DMS153 (cell line): ENCODE measurements at places on chromosomes 2 and 18.
A peak's percentile ranks its signal among the peaks of the same experiment; 100 is the strongest.

- peak; percentile 17 for DNase-seq
Observed at GRCh38 chr18:62485684-62486083, 37.1 kb upstream of the ZCCHC2 start.

DNA sequence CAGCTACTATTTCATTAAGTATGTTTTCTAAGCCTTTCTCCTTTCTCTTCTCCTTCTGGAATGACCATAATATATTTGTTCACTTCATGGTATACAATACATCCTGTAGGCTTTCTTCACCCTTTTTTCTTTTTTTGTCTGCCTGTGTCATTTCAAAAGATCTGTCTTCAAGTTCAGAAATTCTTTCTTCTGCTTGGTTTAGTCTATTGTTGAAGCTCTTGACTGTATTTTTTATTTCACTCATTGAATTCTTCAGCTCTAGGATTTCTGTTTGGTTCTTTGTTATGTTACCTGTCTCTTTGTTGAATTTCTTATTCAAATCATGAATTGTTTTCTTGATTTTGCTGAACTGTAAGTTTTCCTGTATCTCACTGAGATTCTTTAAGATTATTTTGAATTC is 109.9 kb downstream of the TMEM131 start:
- DNase-seq = no peak

DNA sequence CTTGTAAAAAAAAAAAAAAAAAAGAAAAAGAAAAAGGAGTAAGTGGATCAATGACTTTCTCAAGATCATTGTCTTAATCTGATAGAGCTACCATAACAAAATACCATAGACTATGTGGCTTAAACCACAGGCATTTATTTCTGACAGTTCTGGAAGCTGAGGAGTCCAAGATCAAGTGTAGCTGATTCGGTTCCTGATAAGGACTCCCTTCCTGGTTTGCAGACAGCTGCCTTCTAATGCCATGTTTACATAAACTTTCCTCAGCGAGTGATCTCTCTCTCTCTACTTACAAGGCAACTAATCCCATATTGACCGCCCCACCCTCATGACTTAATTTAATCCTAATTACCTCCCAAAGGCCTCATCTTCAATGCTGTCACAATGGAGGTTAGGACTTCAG is 36.5 kb upstream of the SIX2 start:
- DNase-seq = no peak

DNA sequence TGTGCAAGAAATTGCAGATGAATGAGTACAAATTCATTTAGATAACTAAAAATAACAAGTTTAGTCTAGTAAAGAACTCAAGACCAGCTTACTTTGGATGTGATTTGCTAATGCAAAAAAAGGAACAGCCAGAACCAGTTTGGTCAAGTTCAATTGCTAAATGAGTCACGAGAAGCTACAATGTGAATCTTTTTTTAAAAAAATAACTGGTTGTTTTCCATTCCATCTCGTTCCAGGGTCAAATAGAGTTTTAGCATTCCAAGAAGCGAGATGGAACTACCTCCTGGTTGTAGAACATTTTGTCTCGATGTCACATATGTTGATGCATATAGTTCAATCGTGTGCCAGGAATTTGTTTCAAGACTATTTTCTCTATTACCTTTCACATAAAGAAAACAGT is 65.0 kb upstream of the IKZF2 start:
- DNase-seq = no peak

DNA sequence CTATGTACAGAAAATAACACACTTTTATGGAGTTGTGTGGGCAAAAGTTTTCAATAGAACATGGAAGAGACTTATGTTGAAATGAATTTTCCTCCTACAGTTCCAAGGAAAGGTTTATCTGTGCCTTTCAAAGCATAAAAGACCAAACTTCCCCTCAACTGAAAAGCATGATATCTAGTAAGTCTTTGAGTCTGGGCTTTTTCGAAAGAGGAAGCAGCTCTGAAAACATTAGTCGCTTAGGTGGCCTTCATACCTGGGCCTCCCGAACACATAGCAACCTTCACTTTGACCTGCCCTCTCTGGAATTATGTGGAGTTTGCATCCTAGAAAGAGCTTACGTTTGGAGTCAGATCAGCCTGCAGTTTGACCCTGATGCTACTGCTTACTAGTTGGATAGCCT is 4.8 kb upstream of the CAPN14 start:
- DNase-seq = no peak

- no peak for DNase-seq
Observed at GRCh38 chr2:199342334-199342733, 115.4 kb downstream of the SATB2 start.

DNA sequence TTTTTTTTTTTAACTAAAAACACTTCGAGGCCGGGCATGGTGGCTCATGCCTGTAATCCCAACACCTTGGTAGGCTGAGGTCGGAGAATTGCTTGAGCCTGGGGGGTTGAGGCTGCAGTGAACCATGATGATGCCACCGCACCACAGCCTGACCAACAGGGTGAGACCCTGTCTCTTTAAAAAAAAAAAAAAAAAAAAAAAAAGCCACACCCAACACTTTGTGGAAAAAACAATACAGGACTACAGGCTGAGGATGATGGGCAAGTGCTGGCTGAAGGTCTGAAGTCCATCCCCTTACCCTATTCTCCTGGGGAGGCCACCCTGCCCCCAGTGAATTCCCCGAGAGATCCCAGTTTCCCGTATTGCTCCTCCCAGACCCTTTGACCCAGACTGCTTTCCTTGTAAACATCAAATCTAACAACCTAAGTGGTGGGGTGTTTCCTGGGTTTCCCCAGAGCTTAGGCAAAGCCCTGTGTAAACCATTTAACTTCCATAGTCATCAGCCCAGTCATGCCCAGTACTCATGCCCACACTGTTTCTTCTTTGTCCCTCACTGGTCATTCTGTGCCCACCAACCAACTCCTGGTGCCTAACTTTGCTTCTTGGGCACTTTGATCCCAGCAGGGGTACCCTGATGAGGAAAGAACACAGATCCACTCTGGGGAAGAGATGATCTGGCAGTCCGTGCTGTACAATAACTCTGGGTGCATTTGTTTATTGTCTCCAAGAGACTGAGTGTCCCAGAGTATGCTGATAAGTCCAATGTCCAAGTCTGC is 5.8 kb upstream of the TMEM37 start:
- no peak for DNase-seq

DNA sequence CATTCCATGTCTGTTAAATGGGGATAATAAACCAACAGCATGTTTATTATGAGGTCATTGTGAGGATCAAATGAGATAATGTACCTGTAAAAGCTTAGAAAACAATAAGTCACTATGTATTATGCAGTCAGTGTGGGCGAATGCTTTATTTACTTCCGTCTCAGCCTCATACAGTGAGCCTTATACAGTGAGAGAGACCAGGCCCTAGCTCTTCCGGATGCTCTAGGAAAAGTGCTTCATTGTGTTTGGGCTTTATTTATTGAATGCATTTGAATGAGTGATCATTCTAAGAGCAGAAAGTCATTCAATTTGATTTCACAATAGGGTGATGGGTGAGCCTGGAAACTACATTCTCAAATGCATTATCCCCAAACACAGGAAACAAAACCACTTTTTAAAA is 603.9 kb upstream of the FANCL start:
- peak; percentile 94 for DNase-seq

GRCh38 chr2:19300961-19301360 is 57.5 kb downstream of the OSR1 start:
- DNase-seq = no peak
